CD4-positive, alpha-beta T cell treated with Interferon gamma for 1 hour (primary cell): ENCODE measurements at places on chromosomes 12 and 14.

DNA sequence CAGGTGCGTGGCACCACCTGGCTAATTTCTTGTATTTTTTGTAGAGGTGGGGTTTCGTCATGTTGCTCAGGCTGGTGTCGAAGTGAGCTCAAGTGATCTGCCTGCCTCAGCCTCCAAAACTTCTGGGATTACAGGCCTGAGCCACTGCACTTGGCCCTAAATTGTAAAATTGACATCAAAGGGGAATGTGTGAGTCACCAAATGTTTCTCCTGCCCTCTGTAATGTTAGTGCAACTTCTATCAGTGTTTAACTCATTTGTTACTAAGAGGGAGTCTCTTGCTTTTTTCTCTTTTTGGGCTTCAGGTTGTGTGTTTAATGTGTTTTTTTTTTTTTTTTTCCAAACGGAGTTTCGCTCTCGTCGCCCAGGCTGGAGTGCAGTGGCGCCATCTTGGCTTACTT lies 2.3 kb downstream of the TULP3 start:
- DNase-seq = no peak

GRCh38 chr12:6494258-6494743 lies 399 bp downstream of the NCAPD2 start:
- no peak for DNase-seq

GRCh38 chr12:92297405-92297804 lies 151.8 kb upstream of the BTG1 start:
- no peak for DNase-seq

DNA sequence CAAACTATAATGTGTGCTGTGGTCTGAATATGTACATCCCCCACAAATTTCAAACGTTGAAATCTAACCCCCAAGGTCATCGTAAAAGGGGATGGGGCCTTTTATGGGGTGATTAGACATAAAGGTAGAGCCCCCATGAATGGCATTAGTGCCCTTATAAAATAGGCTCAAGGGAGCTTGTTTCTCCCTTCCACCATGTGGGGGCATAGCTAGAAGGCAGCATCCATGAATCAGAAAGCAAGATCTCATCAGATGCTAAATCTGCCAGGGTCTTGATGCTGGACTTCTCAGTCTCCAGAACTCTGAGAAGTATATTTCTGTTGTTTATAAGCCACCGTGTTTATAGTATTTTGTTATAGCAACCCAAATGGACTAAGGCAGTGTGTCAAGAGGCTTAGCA lies 33.4 kb upstream of the IGF1 start:
- no peak for DNase-seq

DNA sequence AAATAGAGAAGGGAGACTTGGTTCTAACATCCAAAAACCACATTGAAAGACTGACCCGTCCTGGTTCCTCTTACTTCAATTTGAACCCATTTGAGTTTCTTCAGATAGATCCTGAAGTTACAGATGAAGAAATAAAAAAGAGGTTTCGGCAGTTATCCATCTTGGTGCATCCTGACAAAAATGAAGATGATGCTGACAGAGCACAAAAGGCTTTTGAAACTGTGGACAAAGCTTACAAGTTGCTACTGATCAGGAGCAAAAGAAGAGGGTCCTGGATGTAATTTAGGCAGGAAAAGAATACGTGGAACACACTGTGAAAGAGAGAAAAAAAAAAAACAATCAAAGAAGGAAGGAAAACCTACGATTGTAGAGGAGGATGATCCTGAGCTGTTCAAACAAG lies 25.4 kb upstream of the NFKBIA start:
- DNase-seq = no peak

GRCh38 chr14:52790756-52791222 lies 618 bp downstream of the GNPNAT1 start:
- DNase-seq = no peak

GRCh38 chr12:108004319-108004718 lies 124.8 kb upstream of the WSCD2 start:
- DNase-seq = no peak

DNA sequence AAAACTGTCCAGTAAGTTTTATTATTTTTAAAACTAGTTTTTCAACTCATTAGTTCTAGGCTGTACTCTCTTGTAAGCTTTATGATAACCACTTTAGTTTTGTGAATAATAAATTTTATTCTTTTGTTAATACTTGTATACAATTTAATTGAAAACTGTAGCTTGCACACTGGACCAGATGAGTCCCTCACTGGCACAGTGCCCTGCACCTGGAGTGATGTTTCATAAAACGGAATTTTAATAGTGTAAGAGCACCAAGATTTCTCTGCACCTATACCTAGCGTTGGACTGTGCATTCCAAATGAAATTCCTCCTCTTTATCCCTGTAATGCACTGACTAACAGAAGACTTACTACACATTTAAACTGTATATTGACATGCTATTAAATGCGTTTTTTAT lies 80.8 kb downstream of the PRIMA1 start:
- DNase-seq = no peak

DNA sequence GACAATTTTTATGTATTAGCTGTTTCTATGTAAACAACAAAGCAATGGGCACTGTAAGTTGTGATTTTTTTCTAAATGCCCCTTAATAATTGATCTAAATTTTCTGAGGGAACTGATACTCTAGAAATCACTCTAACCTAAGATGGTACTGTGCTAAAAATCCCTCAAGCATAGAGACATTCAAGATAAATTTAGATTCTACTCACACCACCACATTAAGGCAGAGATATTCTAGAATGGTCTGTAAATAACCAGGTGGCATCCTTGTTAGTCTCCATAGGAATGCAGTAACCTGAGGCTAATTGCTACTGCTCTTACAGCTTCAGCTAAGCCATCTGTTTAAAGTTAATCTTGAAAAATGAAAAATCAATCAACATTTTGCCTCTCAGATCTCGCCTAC lies 87.3 kb downstream of the SLC41A2 start:
- DNase-seq = no peak

DNA sequence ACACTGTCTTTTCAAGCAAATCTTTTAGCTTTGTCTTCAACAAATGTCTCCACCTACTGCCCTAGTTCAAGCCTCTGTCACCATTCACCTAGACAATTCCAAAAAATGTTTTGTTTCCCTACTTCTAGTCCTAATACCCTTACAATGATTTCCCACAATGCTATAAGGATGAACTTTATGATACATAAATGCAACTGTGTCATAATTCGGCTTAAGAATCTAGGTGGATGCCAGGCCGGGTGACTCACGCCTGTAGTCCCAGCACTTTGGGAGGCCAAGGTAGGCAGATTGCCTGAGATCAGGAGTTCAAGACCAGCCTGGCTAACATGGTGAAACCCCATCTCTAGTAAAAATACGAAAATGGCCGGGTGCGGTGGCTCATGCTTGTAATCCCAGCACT lies 20.7 kb upstream of the CREBL2 start:
- DNase-seq = no peak

DNA sequence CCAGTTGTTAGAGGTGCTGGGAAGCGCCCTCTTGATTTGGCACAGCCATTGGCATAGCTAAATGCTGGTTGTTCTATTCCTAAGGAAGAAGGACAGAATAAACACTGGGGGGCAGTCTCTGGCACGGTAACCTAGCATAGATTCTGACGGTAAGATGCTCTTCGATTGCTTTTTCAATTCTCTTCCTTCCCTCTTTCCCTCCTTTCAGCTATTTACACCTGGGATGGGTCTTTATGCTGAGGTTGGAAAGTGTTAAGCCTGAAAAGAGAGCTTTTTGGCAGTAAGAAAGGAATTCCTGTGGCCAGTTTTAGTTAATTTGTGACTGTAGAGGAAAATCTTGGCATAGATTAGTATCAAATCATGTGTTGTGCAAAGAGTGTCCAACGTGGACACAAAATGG lies 162.8 kb downstream of the SNAPC1 start:
- no peak for DNase-seq

GRCh38 chr14:34059037-34059924 lies 108.4 kb upstream of the EGLN3 start:
- DNase-seq = no peak

GRCh38 chr12:46260124-46260912 lies 8.5 kb downstream of the SLC38A1 start:
- no peak for DNase-seq

GRCh38 chr12:110431957-110432587 lies 18.1 kb downstream of the ARPC3 start:
- no peak for DNase-seq

DNA sequence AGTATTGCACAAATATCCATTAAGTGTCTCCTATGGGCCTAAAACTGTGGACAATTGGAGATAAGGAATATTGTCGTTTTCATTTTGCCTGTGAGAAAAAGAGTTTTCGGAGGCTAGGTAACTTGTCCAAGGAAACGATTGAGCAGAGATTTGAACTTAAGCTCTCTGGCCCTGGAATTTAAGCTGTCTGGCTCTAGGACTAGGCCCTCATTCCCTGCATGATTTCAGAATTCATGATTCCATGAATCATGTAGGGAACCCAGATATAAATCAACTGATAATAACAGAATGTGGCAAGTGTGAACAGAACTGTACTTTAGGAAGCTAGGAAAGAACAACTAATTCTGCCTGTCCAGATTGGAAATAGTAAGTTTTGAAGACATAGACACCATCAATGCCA lies 940.9 kb downstream of the DIO2 start:
- no peak for DNase-seq

GRCh38 chr14:80988192-80988591 lies 32.8 kb downstream of the TSHR start:
- no peak for DNase-seq

- no peak for DNase-seq
These were observed 542.4 kb downstream of the FLRT2 start for GRCh38 chr14:86072116-86072894.

- DNase-seq = no peak
These were observed 83.3 kb upstream of the PPM1H start for GRCh38 chr12:63018273-63018672.

DNA sequence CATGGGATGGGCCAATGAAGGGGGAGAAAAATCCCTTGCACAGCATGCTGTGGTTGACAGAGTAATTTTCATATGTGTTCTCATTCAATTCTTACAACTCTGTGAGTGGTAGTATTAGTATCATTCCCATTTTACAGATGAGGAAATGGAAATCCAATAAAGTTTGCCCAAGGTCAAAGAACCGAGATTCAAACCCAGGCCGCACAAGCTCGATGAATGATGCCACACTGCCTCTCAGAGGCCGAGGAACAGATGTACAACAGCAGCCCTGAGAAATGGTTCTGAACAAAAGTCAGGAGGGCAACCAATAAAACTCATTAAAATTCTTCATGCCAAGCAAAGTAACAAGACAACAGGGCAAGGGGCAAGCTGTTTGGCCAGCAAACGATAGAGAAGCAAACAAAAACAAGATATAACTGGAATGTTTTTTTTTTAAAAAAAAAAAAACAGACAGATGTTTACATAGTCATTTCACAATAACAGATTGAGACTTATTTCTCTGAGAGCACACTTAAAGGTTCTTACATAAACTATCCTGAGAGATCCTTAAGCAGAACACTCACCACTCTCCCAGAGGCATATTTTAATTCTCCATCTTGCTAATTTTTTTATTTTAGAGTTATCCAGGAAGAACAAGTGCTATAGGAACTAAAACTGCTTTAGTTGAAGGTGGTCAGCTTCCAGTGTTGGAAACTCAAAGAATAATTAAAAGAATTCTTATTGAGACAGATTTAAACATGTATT lies 85.8 kb downstream of the EXOC5 start:
- DNase-seq = no peak

DNA sequence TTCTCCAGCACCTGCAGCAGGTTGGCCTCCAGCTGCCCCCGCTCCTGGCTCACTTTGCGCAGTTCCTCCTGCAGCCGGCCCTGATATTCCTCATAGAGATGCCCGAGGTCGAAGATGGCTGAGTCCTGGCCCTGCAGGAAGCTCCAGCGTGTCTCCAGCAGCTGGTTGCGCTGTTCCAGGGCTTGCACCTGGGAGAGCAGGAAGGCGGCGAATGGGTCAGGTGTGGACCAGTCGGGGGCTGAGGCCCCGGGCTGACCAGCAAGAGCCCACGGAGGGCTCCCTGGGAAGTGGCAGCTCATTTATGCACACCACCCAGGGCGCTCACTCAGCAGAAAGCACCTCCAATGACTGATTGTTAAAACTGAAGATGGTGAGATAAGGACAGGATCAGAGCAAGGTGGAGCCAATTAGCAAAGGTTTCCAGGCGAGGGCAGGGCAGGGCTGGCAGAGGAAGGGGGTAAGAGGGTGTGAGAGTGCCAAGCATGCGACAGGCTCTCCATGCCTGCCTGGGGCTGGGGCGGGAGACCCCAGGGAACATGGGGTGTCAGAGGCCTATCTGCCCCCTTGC lies 6.3 kb downstream of the KRT80 start:
- no peak for DNase-seq

GRCh38 chr14:95288672-95289322 lies 30.9 kb downstream of the CLMN start:
- no peak for DNase-seq

DNA sequence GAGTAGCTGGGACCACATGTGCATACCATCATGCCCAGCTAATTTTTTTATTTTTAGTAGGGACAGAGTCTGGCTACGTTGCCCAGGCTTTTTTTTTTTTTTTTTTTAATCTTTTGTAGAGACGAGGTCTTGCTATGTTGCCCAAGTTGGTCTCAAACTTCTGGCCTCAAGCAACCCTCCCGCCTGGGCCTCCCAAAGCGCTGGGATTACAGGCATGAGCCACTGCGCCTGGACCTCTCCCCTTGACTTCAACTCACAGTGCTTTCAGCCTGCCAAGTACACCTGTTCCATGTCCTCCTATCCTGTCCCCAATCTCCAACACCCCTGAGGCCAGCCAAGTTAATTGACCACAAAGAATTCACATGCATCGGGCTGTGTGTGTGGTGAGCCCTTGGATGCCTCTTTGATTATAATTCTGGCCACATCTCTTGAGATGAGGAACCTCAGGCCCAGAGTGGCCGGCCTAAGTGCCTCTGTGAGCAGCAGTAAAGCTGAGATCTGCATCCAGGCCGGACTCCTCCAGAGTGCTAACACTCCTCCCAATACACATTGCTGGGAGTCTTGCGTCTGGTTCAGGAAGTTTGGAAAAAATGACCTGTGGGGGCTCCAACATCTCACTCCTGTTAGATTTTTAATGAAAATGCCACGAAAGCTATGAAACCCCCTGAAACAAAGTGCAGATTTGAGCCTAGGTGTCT lies 6.8 kb downstream of the RAB35 start:
- DNase-seq = no peak

GRCh38 chr14:79693935-79694334 lies 517.4 kb downstream of the DIO2 start:
- no peak for DNase-seq

- no peak for DNase-seq
These were observed 6.2 kb upstream of the CGRRF1 start for GRCh38 chr14:54503486-54503885.

GRCh38 chr14:86683561-86683960 lies 1153.6 kb downstream of the FLRT2 start:
- no peak for DNase-seq

- no peak for DNase-seq
These were observed 52.9 kb downstream of the PTPRB start for GRCh38 chr12:70584332-70584731.

DNA sequence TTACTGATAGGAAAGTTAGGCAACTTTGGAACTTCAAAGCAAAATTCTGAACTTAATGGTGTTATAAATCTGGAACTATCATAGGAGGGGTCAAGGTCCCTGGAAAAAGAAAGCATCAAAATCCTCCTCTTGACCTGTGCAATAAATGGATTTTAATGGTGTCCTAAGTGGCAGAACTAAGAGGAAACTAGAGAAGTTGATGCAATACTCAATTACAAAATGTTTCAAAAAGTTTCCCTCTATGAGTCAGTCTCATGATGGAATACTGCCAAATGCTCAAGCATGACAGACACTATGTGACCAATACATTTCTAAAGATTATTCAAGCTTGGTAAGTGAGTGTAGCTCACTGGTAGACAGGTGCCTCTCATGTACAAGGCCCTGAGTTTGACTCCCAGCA lies 47.7 kb upstream of the ERGIC2 start:
- no peak for DNase-seq
